OCI-M1 (cell line): ENCODE measurements at places on chromosomes 6 and 20.

DNA sequence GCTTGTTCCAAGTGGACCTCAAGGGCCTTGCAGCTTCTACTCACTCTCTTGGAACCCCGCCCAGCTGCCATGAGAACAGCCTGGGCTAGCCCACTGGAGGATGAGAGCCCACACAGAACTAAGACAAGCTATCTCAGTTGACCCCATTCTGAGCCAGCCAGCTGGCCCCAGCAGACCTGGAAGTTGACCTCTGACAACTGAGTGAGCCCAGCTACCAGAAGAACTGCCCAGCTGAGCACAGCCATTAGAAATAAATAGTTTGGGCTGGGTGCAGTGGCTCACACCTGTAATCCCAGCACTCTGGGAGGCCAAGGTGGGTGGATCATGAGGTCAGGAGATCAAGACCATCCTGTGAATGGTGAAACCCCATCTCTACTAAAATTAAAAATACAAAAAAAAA, 37.1 kb downstream of the SNX5 start:
- no peak for DNase-seq

GRCh38 chr6:20148433-20148832, 63.8 kb downstream of the MBOAT1 start:
- no peak for DNase-seq

GRCh38 chr6:70956451-70957283, at the start of gene B3GAT2:
TSS of gene B3GAT2 (minus strand) at chr6:70957060. CDS start at chr6:70956429, 631 bp downstream.
- DNase-seq = no peak

DNA sequence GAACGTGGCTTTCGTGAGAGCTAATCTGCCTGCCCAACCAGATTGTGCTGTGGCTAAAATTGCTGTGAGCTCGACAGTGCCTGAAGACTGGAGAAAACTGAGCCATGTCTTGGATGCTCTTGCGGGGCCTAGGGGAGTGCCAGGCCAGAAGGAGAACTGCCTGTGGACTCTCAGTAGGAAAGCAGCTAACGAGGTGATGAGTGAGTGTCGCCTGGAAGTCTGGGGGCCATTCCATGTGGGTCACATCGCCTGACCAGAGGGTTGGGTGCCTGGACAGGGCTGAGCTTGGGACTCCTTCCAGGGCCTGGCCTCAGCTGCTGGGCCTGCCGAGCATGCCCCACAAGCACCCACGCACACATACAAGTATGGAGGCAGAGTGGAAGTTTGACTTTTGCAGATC, 166.5 kb downstream of the VEGFA start:
- no peak for DNase-seq

- peak; percentile 17 for DNase-seq
Measured at GRCh38 chr6:63418741-63419140, 99.0 kb upstream of the LGSN start.

DNA sequence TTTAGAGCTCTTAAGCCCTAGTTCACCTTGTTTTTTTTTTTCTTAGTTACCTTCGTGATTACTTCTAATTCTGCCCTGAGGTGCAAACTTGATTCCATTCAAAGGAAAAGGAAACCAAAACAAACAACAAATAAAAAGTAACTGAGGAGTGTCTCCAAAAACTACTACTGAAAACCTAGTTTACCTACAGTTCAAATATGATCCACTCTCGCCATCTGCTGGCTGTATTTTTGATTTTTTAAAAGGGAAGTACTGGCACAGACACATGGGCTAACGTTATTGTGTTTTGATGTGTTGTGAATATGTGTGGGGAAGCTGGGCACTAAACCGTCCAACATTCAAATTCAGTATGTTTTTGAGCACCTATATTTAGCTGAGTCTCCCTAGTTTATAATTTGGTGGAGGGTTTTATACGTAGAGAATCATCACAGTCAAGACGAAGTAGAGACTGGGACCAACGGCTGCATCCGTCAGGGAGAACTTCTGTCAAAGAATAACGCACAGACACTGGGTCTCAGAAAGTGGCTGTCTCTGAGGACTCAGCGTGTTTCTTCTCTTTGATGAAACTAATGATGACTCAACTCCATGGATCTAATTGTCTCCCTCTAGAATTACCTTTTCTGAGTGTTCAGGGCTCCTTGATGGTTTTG, 373.5 kb upstream of the BTBD3 start:
- DNase-seq = peak; percentile 93

DNA sequence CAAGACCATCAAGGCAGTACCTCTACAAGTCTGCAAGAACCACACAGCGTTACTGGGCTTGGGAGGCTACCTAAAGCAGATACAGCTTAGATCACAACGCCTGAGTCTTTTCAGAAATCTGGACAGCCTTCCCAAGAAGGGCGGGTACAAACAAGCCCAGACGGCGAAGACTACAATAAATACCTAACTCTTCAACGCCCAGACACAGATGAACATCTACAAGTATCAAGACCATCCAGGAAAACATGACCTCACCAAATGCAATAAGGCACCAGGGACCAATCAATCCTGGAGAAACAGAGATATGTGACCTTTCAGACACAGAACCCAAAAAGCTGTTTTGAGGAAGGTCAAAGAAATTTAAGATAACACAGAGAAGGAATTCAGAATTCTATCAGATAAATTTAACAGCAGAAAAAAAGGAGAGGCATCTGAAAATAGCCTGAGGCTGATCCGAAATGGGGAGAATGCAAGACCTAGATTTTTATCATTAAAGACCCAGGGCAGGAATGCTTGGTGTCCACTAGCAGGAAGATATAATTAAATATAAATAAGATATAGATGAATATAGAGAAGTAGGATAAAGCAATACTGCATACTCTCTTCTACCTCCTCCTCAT, 131.7 kb upstream of the COL21A1 start:
- no peak for DNase-seq

- peak; percentile 47 for DNase-seq
Measured at GRCh38 chr6:31058128-31058894, 48.0 kb downstream of the MUC22 start.

DNA sequence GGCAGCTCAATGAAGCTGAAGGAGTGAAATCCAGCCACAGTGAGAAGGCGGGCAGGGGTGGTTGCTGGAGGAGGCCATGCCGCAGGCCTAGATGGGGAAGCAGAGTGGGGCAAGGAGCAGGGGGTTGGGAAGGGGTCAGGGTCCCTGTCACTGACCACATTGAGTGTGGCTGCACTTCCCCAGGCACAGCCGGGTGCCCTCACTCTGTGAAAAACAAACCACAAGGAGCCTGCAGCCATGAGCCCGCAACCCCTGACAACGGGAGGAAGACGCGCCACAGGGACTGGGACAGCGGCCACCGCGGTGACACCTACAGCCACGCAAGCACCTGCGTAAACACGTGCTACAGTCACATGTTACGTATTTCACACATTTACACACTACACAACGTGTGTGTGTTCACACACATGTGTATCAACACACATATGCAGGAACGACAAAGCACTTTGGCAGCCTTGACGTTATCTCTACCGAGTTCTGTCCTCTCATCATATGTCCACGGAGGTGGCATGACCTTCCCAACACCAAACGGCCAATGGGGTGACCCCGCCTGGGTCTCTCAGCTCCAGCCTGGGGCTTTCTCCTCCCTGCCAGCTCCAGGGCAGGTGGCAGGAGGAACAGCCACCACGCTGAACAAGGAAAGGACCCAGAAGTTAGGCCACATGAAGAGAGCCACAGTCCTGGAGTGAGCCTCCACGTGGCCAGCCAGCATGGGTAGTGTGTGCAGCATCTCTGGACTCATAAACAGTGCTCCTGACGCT, 137.6 kb upstream of the RPS6KA2 start:
- DNase-seq = no peak

DNA sequence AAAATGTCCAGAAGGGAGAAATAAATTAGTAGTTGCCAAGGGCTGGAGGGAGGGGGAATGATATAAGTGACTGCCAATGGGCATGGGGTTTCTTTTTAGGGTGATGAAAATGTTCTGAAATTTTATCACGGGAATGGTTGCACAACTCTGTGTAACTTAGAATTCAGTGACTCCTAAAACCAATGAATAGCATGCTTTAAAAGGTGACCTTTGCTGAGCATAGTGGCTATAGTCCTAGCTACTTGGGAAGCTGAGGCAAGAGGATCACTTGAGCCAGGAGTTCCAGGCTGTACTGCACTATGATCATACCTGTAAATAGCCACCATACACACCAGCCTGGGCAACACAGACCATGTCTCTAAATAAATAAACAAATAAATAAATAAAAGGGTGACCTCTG, 109.0 kb downstream of the ATG5 start:
- DNase-seq = peak; percentile 35

DNA sequence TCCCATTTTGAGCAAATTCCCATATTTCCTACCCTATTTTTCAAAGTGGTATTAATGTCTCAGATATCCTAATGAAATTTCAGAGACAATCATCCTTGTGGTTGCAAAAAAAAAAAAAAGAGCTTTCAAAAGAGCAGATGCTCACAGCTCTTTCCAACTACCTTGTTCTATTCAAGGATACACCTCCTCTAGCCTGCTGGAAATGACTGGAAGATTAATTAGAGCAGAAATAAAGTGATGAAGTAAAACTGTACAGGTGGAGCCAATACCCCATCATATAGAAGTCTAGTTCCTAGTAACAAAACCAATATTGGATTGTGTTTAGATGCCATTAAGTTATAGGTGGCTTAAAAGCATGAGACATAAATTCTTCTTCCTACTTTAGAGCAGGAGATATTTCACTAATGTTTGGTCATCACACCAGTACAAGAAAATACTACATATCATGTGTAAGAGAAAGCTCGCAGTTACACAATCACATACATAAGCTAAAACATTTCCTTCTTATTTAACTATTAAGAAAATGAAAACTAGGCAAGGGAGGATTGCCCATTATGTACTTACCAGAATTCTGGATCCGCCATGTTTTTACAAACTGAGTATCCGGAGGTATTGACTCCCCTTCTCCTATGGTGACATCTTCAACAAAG, 42.4 kb downstream of the ILRUN start:
- no peak for DNase-seq

GRCh38 chr6:89944181-89944755, 50.0 kb downstream of the GJA10 start:
- no peak for DNase-seq

GRCh38 chr6:1624851-1625781, 15.4 kb downstream of the FOXC1 start:
- no peak for DNase-seq

DNA sequence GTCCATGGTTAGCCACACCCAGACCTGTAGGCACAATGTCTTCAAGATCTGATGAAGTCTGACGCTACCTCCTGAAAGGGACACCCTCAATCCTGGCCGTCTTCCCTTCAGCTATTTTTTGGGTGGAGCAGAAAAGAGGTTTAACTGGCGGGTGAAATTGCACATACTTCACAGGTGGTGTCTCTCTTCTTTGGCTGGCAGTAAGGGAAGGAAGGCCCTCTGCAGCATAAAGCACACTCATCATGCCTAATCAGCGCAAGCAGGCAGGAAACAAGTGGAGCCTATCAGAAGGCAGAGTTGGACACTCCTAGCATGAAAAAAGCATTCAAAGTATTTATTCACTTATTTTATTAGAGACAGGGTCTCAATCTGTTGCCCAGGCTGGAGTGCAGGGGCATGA, 32.9 kb downstream of the PNLDC1 start:
- DNase-seq = no peak

DNA sequence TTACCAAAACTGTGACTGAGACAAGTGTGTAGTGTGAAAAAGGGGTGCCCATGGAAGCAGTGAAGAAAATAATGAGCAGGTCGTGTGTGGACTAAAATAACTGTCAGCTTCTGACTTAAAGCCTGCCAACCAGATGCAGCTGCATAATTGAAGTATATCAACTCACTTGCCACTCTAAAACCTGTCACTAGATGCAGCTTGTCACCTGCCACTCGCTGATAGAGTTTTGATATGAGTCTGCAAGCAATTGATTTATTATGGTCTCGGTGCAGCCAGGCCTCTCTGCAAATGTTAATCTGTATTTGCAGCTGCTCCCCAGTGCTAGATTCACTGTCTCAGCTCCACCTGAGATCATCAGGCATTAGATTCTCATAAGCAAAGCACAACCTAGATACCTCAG, 1090.0 kb upstream of the EYS start:
- no peak for DNase-seq

GRCh38 chr6:106746652-106747051, 117.3 kb downstream of the QRSL1 start:
- DNase-seq = peak; percentile 58

GRCh38 chr6:31368461-31368860, 11.5 kb upstream of the HLA-B start:
- DNase-seq = no peak

- peak; percentile 52 for DNase-seq
Measured at GRCh38 chr20:36773107-36773596, 411 bp downstream of the DSN1 start.

- peak; percentile 22 for DNase-seq
Measured at GRCh38 chr6:124432620-124433019, 529.6 kb upstream of the RNF217 start.

DNA sequence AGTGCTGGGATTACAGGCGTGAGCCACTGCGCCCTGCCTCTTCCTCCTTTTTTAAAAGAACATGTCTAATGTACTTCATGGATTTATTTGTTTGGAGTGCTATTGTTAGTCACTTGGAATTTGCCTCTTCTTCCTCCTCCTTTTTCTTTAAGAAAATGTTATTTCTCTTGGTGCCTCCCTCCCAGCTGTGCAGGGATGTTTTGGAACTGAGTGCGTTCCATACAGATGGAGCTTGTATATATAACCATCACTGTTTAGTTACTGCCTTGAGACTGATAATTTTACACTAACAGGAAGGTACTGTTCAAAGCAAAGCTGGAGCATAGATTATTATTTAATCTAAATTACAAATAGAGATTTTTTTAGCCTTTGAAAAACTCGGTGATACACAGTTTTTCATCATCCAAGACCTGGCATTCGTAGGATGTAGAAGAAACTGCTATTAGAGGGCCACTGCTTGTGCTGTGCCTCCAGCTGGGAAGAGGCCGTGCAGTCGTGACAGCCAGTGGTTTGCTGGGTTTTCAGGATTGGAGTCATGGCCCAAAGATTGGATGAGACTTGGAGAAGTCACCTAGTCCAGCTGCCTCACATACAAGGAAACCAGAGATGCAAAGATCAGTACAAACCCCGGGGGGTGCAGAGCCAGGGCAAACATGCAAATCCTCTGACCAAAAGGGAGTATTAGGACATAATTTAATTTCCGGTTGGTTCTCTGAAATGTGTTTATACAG, 123.1 kb downstream of the PLEKHG1 start:
- no peak for DNase-seq

DNA sequence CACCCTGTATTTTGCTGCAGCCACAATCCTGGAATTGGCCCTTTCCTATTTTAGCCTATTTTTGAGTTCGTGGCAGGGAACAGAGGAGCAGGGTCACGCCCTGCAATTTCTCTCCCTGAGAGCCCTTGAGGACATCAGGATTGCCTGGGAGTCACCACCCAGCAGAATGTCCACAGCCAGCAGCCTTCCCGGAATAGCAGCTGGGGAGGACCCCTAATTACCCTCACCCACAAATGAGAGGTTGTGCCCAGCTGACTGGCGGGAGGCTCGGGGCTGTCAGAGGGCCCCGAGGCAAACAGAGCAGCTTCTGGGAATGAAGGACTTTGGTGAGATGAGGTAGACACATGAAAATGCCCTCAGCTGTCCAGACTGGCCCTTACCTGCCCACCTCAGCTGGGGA, 165.1 kb downstream of the PREX1 start:
- DNase-seq = no peak

DNA sequence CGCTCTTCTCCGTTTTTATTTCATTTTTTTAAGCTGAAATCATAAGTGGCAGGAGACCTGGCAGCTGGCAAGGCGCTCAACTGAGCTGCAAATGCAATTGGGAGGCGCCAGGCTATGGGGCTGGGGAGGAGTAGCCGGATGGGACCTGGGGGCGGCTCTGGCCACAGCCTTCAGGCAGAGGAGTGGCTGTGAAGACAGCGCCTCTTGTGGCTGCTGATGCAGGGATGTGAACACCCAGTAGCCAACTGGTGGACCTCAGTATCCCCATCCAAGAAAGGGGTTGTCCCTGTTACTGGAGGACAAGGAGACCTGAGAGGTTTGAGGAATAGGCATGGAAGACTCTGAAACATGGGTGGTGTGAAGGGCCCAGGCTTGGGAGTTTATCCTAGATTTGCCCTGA, 12.6 kb downstream of the KCNK17 start:
- peak; percentile 14 for DNase-seq
